ENCODE measurements at places on chromosomes 7 and 10.

GRCh38 chr7:133562621-133563020 is 309.7 kb downstream of the EXOC4 start:
- H3K27ac ChIP-seq: no peak overlapping the region
- H3K36me3 ChIP-seq: no peaks in the 10 kb centered on the region
- no peak overlapping the region for H3K4me3 ChIP-seq
- no peaks in the 10 kb centered on the region for H3K27me3 ChIP-seq

DNA sequence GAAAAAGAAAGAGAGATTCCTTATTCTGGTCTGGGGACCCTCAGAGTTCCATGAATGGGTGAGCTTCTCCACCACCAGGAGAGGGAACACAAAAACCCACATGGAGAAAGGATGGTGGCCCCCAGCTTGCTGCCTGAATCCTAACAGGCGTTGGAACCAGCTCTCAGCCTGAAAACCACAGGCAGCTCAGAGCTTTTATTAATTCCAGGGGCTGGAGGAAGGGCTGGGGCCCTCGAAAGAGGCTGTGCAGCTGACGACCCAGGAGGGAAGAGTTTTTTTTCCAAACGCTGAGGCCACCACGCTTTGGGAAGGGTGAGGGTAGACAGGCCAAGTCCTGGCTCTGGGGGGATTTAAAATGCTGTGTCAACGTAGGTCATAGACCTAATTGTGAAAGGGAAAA is 10.8 kb upstream of the ELN start:
- H3K36me3 ChIP-seq: no peaks in the 10 kb centered on the region
- no peaks in the 10 kb centered on the region for H3K4me1 ChIP-seq
- H3K27me3 ChIP-seq: no peaks in the 10 kb centered on the region
- H3K4me3 ChIP-seq: no peak overlapping the region

GRCh38 chr7:73905360-73905759 is 44.4 kb downstream of the TMEM270 start:
- H3K4me3 ChIP-seq: no peak overlapping the region
- H3K36me3 ChIP-seq: no peaks in the 10 kb centered on the region

DNA sequence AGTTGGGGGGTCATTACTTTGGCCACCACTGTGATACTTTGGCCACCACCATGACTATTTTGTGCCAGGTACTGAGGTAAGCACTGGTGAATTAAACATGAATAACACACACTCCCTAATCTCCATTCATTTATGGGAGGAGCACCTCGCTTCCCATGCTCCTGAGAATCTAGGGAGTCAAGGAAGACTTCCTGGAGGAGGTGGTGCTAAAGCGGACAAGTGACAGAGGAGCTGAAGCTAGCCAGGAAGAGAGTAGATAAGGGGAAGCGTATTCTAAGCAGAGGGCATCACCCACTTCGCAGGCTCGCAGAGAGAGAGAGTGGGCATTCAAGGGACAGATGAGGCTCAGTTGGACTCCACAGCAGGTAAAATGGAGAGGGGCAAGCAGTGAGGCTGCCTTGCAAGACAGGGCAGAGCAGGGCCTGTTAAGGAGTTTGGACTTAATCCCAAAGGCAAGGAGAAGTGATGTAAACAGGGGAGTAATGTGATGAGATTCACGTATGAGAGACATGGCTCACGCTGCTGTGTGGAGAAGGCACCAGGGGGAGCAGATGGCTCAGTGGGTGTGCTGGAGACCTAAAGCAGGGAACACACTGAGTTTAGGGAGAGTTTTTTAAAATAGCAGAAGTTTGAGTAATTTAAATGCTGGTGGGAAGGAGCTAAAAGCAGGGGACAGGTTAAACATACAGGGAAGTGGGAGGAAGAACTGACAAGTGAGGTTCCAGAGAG is 21.3 kb upstream of the TMEM248 start:
- no peak for DNase-seq
- no peaks in the 10 kb centered on the region for H3K27me3 ChIP-seq
- H3K27ac ChIP-seq: no peak overlapping the region
- peaks cover 32% of the 10 kb centered on the region for H3K36me3 ChIP-seq
- H3K4me1 ChIP-seq: no peaks in the 10 kb centered on the region

DNA sequence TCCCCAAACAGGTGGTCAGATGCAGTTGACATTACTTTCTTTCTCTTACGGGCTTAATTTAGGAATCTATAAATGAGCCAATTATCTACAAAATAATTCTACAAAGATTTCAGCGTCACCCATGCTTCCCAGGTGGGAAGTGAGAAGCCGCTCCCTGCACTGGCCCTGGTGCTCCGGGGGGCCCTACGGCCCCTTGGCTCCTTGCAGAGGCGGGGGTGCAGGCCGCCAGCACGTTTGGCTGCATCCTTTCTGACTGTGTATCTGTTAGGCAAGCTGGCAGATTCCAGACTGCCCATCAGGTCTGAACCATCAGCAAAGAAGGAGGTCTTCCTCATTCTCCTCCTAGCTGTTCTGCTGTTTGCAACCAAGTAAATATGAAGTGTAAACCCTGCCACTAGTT is 16.3 kb downstream of the VWC2 start:
- no peak for DNase-seq
- H3K4me3 ChIP-seq: no peak overlapping the region
- H3K27ac ChIP-seq: no peak overlapping the region
- H3K27me3 ChIP-seq: no peaks in the 10 kb centered on the region
- no peaks in the 10 kb centered on the region for H3K36me3 ChIP-seq

GRCh38 chr10:127197154-127197432 is 702 bp upstream of the INSYN2A start:
- no peaks in the 10 kb centered on the region for H3K36me3 ChIP-seq
- H3K27ac ChIP-seq: no peak overlapping the region
- no peak overlapping the region for H3K4me3 ChIP-seq
- H3K27me3 ChIP-seq: peaks cover 53% of the 10 kb centered on the region
- no peak for DNase-seq

- H3K4me3 ChIP-seq: no peak overlapping the region
- H3K27me3 ChIP-seq: peaks cover 14% of the 10 kb centered on the region
- H3K4me1 ChIP-seq: no peaks in the 10 kb centered on the region
- no peak overlapping the region for H3K27ac ChIP-seq
- no peak for DNase-seq
Observed at GRCh38 chr7:98826811-98827231, 43.0 kb downstream of the TMEM130 start.

Data from left lung (tissue), 14 donors.